Ecto neural progenitor cell (in vitro differentiated cells): ENCODE measurements at places on chromosomes 13 and 19.

GRCh38 chr13:30824651-30825050 is 81.4 kb upstream of the MEDAG start:
- no peak for DNase-seq

DNA sequence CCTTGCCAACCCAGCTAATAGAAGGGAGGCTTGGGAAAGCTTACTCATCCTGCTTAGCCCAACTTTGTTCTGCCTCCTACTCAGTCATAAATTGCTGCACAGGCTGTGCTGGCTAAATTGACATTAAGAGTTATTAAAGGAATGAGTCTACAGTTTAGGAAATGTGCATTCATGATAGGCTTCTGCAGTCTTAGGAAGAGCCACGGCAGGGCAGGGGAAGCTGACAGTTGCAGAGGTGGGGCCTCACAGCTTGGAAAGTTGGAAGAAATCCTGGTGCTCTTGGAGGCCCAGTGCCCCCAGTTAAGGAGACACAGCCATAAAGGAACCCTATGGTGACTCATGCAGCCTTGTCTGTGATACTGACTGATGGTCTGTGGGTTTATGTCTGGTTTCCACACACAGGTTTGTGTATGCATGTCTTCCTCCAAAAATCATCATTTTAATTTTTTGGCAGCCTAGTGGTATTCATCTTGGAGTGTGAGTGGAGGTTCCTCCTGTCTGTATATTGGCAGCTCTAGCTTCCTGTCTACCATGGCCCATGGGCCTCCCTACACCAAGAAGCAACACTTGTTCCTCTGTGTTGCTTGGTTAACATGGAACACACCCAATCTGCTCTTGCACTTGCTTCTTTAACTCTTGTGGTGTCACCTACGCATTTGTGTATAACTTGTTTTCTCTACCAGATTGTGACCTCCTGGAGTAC is 135.0 kb upstream of the KL start:
- DNase-seq: no peak

GRCh38 chr13:25406377-25406776 is 34.6 kb downstream of the ATP8A2 start:
- no peak for DNase-seq

- no peak for DNase-seq
Measured at GRCh38 chr19:5103061-5103701, 134.3 kb downstream of the KDM4B start.

- no peak for DNase-seq
Measured at GRCh38 chr13:91228108-91228507, 119.4 kb upstream of the MIR17HG start.

DNA sequence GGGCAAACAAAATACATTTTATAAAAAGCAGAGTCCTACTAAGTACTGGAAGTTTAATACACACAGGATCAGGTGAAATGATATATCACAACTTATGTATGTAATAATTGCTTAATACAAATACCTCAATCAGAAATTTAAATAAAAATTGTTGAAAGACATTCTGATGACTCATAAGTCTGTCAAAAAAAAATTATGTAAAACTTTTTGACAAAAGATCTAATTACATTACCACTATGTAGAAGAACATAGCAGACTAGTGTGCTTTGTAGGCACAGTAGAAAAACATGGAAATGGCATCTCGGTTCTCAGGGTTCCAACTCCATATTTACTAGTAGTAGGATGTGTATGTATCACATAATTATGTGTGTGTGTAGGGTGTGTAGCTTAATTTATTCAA is 156.2 kb downstream of the DNAJC3 start:
- no peak for DNase-seq

DNA sequence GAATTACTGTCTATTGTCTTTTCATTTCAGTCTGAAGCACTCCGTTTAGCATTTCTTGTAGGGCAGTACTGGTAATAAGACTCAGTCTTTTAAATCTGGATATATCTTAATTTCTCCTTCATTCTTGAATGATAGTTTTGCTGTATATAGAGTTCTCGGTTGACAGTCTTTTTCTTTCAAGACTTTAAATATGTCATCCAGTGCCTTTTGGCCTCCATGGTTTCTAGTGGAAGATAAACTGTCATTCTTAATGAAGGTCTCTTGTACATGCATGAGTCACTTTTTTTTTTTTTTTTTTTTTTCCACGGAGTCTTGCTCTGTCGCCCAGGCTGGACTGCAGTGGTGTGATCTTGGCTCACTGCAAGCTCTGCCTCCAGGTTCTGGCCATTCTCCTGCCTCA is 27.2 kb upstream of the ZDHHC20 start:
- no peak for DNase-seq

- DNase-seq: no peak
Measured at GRCh38 chr13:93397619-93398018, 171.0 kb downstream of the GPC6 start.

DNA sequence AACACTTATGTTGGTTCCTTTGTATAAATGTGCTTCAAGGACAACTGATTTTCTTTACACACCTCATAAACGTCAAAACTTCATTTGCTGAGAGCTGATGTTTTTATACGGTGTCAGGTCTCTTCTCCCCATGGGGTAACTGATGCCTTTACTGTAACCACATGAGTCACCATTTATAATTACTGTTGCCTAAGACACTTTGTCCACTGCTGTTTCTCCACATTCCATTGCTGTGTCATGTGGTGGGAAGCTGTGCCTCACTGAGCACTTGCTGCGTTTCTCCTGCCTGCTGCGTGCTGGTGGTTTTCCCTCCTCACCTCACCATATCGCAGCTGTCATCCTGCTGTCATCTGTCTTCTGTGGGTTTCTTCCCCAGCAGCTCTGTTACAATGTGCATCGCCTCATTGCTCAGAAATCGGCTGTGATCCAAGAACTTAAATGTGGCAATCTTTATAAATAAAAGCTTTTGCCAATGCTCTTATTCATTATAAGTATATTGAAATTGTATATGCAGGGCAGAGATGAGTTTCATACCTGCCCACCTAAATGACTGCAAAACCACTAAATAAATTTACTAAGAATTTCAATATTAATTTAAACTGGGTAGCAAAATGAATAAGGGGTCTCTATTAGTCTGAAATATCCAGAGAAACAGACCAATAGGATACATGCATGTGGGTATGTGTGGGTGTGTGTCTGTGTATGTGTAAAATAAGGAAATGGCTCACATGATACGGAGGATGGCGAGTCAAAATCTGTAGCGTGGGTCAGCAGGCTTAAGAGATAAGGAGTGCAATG is 547.0 kb upstream of the SLITRK5 start:
- peak; percentile 51 for DNase-seq

DNA sequence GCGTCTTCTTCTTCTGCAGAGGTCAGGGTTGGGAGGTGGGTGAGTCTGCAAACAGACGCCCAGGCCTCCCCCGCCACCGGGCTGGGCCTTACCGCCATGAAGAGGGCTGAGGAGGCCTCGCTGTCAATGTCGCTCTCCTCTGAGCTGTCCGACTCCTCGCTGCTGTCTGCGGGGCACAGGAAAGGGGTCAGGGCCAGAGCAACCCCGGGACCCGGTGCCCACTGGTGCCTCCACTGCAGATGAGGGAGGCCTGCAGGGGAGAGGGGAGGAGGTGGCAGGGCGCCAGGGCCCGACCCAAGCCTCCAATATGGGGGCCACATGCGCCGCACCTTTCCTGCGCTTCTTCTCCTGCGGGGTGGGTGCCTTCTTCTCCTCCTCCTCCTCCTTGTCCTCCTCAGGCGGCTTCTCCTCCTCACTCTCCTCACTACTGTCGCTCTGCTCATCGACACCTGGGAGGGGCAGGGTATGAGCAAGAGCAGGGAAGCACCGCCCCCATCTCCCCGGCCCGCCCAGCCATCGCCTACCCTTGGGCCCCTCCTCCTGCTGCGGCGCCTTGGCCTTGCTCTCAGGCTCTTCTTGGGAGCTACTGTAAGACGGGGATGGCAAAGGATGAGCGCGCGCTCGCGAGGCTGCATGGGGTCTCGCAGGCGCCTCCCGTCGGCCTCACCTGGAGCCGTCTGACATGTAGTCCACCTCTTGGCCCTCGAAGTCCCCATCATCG is 5.5 kb upstream of the PSPN start:
- no peak for DNase-seq

DNA sequence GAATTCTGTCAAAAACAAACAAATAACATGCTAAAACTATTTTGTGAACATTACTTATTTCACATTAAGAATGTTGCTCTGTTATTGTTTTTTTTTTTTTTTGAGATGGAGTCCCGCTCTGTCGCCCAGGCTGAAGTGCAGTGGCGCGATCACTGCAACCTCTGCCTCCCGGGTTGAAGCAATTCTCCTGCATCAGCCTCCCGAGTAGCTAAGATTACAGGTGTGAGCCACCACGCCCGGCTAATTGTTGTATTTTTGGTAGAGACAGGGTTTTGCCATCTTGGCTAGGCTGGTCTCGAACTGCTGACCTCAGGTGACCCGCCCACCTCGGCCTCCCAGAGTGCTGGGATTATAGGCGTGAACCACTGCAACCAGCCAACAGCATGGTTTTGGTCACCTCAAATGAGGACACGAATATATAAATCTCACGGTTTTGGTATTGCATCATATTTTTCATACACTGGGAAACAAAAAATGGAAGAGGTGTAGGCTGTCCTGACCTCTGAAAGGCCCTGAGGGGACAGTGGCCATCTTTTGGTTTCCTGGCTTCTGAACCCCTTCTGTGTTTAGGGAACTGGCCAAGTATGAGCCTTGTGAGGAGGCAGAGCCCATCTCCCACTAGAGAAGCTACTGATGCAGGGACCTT is 25.5 kb downstream of the GPR42 start:
- DNase-seq: no peak

DNA sequence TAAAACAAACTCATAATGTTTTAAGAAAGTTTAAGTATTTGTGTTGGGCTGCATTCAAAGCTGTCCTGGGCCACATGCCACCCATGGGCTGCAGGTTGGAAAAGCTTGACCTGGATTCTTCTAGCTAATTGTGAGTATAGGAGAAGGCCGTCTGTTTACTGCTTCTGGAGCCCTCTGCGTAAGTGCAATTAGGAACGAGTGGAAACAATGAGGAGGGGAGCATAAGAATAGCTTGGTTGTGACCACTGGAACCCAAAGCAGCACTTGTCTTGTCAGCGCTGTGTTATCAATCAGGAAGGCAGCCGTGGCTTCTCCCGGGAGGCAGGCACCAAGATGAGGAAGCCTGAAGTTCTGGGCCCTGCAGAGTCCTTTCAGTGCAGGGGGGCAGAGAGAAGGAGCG is 110.4 kb upstream of the MBNL2 start:
- DNase-seq: no peak

- DNase-seq: no peak
Measured at GRCh38 chr13:19817510-19818158, 34.9 kb upstream of the PSPC1 start.

DNA sequence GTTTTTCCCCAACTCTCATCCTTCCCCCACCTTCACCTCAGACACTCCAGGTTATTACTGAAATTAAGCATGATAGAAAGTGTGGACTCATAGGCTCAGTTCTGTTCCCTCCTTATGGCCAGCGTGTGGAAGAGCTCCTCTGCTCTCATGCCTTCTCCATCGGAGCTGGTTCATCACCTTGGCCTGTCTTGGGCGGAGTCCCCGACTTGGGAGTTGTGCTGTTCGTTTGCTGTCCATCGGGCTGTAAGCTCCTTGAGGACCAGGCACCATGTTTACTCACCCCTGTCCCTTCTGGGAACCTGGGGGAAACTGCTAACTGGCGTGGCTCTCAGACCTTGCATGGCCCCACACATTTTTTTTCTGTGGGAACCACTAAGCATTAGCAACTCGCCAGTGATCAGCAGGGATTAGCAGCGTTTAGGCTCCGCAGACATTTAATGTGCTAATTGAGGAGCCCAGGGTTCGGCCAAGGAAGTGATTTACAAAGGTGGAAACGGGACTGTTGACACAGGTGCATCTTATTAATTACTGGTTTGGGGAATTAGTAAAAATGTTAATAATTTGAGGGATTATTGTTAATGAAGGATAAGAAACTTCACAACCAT is 123.8 kb downstream of the TM9SF2 start:
- no peak for DNase-seq

GRCh38 chr13:29605860-29606526 is 10.5 kb upstream of the SLC7A1 start:
- no peak for DNase-seq

DNA sequence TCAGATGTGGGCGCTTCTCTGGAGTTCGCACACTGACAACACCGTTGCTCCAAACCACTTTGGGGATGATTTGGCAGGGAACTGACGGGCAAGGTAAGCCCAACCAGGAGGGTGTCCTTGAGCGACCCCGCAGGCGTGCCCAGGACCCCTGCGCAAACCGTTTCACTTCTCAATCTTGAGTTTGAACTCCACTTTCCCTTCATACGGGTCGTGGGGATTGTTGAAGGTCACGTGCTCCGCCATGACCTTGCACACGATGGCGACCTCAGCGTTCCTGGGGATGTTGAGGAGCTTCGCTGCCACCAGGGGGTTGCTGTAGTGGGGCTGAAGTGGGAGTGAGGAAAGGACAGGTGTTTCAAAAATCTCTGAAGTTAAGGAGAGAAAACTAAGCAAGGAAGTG is 8.8 kb downstream of the ATP4B start:
- no peak for DNase-seq

- DNase-seq: no peak
Measured at GRCh38 chr19:52694921-52695320, 39.9 kb downstream of the ZNF611 start.

GRCh38 chr19:6012426-6013170 is 34.7 kb upstream of the RANBP3 start:
- DNase-seq: no peak

- no peak for DNase-seq
Measured at GRCh38 chr13:37177125-37177524, 71.7 kb upstream of the CSNK1A1L start.

GRCh38 chr13:31944262-31945160 is 87.1 kb upstream of the FRY start:
- DNase-seq: no peak

DNA sequence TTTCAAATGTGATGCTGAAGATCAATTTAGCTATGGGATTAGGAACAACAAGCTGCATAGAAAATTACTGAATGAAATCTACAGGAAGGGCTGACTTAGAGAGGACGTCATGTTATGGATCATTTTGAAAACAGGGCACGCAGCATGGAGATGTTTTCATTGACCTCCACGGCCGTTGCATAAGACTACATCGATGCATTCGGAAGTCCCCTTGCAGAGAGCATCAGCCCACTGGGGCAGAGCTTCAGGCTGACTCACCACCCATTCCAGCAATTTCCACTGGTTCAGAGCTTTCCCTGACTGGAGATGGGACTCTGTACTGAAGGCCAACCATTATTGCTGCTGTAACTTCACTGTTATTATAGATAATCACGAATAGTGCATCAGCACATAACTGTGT is 305.3 kb downstream of the IRS2 start:
- DNase-seq: no peak

DNA sequence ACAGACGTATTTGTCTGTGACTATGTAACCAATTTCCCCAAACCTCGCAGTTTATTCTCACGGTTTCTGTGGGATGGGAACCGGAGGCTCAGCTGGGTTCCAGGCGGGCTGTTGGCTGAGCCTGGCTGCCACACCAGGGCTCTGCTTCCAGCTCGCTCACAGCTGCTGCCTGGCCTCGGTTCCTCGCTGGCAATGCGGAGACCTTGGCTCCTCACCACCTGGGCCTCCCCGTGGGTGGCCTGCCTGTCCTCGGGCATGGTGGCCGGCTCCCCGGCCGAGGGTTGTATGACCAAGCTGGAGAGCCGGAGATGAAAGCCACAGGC is 218.9 kb upstream of the MAB21L1 start:
- no peak for DNase-seq

- DNase-seq: no peak
Measured at GRCh38 chr19:13748169-13748828, 16.0 kb upstream of the MRI1 start.
